Stimulated activated CD8-positive, alpha-beta memory T cell treated with anti-CD3 and anti-CD28 coated beads, Interleukin-4, amount 100 ng/mL, for 1 hour (primary cell): ENCODE measurements at places on chromosomes 4 and X.
A peak's percentile ranks its signal among the peaks of the same experiment; 100 is the strongest.

GRCh38 chr4:183960962-183961541 is 55.9 kb downstream of the STOX2 start:
- no peak for DNase-seq

GRCh38 chr4:43277003-43277402 is 384.5 kb downstream of the GRXCR1 start:
- no peak for DNase-seq

DNA sequence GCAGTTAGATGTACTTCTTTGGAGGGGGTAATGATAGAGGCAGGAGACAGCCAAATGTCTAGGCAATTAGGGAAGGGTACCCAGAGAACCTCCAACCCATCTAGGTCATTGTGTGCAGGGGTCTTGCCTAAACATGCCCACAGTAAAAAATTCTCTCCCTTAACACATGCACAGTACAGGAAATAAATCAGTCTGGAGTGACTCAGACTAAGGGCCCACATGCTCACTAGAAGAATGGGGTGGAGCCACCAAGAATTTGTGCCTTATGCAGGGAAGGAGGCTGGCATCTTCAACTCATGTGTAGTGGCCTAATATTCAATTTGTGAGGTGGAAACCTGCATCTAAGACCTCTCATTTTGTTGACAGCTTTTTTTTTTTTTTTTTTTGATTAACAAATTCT is 945.3 kb upstream of the GRIA3 start:
- DNase-seq: no peak

DNA sequence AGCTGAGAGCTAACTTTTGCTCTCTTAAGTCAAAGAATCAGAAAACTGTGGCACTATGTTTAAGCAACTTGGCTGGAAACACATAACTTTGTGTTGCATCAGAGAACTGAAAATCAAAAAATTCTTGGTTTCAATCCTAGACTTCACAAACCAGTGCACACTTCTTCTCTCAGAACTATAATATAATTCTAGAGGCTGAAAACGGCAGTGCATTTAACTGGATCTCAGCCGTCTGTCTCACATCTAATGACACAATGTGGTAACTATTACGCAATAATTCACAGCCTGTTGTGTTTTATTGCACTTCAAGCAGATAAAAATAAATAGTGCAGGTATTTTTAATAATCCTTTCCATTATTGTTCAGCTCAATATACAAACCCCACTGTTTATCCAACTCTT is 260.6 kb upstream of the DIAPH2 start:
- no peak for DNase-seq

- DNase-seq: no peak
These were observed 22.5 kb downstream of the ZNF721 start for GRCh38 chr4:476501-476900.

GRCh38 chrX:131917588-131917987 is 105.5 kb upstream of the STK26 start:
- DNase-seq: no peak

DNA sequence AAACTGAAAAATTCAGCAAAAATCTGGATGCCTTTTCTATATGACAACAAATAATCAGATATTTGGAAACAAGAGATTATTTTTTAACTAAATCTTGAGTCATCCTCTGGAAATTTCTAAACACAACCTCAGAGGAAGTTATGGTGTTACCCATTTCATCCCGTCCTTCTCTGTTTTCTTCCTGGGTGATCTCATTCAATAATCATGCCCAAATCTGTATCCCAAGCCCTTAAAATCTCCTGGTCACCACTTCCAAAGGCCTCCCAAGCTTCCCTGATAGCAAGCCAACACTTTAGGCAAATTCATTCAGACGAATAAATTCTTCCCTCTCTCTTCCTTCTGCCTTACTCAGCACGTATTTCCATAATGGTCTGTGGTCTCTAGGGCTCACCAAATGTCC is 9.7 kb upstream of the SORCS2 start:
- DNase-seq: no peak

DNA sequence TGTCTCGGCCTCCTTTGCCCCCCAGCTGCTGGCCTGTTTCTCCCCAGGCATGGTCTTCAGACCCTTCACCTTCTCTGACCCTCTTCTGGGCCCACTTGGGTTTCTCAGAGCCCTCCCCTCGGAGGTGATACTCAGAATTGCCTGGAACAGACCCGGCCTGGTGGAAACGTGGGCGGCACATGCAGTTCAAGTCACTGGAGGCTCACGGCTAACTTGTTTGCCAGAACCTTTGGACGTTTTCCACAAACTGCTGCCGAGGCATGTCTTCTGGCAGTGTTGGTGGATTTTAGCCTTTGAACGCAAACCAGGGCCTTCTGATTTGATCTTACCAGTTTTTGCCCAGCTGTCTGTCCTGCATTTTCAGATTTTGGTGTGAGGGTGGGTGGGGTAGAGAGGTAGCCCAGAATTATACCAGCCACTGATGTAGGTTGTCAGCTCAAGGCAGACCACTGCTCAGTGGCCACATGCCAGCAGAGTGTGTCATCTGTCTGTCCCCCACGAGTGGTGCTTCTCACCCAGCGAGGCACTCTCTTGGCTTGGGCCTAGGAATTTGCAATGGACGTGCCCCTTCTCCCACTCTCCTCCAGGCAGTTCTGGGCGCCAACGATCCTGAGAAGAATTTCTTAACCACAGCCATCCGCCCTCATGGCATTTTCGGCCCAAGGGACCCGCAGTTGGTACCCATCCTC is 32.5 kb upstream of the ZNF185 start:
- no peak for DNase-seq

- no peak for DNase-seq
These were observed 231.3 kb upstream of the CXXC4 start for GRCh38 chr4:104726002-104726401.

DNA sequence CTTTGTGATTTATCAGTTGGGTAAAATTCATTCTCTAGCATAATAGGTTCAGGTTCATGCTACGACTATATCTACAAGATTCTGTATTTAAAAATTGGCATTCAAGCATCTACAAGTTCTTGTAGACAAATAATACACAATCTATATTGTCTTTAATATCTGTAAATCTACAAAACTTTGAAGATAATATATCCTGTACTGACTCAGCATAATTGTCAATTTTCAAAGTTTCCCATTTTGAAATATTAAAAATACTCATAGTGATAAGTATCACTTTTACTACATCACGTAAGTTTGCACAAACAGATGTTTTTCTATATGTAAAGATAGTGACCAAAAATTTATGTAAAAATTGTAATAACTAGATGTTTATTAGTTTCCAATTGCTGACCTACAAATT is 360.6 kb downstream of the FSTL5 start:
- DNase-seq: no peak

- DNase-seq: no peak
These were observed 1009.8 kb downstream of the ADGRL3 start for GRCh38 chr4:62209757-62210485.

DNA sequence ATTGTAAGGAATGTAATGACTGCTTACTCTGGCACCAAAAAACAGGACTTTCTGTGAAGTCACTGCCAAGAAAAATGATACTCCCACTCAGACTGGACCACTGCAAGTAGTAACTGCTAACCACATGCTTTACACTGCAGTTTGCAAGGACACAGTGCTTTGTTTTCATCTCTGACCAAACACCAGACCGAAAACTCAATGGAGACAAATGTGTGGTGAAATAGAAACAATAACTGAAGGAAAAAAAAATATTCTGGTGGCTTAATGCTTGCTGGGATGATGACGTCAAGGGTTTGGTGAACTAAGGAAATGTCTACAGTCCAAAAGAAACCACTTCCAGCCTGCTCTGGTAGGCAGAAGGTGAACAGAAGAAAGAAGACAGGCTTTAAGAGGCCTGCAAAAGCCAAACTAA is 13.2 kb downstream of the GPC4 start:
- no peak for DNase-seq

GRCh38 chrX:17046478-17047097 is 100.1 kb downstream of the REPS2 start:
- peak; percentile 5 for DNase-seq

- no peak for DNase-seq
These were observed 32.4 kb upstream of the CT47C1 start for GRCh38 chrX:119040432-119040831.

DNA sequence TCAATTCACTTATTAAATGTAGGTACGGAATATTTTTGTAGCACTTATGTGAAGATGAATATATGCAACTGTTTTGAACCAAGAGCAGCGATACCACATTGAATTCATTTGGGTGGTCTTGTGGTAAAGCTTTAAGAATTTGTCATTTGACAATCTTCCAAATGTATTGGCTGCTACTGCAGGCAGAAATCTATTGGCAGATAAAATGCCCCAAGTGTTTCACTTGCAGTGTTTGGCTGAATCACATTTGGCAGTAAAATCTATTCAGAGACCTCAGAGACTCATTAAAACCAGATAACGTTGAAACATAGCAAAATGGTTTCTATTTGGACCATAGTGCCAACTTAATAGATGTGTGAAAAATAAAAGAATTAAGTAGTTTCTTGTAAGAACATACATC is 303.4 kb downstream of the FGF13 start:
- DNase-seq: no peak

GRCh38 chr4:103721251-103721650 is 1.5 kb upstream of the TACR3 start:
- DNase-seq: no peak

DNA sequence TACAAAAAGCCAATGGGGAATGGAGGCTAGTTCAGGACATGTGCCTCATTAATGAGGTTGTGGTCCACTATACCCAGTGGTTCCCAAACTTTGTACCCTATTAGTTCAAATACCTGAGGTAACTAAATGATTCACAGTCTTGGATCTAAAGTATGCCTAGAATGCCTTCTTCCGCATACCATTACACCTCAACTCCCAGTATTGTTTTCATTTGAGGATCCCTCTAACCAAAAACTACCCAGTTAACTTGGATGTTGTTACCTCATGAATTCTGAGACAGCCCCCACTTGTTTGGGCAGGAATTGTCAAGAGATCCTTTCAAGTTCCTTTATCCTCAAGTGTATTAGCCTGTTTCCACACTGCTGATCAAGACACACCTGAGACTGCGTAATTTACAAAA is 439.2 kb downstream of the PCDH10 start:
- DNase-seq: no peak

GRCh38 chrX:9859711-9860555 is 73.7 kb downstream of the SHROOM2 start:
- DNase-seq: no peak

GRCh38 chrX:70577442-70577841 is 132.8 kb downstream of the DLG3 start:
- DNase-seq: no peak

GRCh38 chr4:17065821-17066220 is 167.4 kb upstream of the LDB2 start:
- DNase-seq: no peak

DNA sequence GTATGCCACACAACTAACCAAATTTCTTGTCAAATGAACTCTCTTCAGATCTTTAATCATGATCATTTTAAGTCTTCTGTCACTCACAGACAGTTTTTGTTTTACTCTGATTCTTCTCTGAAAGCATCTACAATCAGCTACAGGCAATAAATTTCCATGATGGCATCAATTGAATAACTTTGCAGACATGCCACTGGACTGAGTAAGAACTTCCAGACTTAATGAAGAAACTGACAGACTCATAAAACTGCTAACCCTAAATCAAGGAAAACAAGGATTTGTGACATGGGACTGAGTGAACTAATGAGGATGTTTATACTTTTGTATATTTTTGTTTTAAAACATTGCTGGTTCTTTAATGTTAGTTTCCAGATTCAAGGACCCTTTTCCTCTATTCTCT is 5.5 kb upstream of the PPP1R2C start:
- DNase-seq: no peak

DNA sequence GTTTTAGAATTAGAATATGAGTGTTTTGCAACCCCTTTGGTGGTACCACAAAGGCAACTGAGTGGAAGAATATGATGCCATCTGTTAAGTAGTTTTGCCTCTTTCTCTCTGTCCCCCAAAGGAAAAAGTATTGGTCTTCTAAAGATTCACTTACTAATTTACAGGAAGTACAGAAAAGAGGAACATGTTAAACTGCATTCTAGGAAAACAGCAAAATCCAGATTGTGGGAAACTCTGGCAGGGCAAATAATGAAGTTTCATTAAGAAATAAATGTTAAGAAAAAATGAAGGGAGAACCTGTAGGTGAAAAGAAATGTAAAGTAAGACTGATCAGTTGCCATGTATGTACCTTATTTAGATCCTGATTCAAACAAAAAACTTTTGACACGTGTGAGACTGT is 39.3 kb downstream of the NSUN7 start:
- no peak for DNase-seq

- DNase-seq: no peak
These were observed 145.1 kb upstream of the IL1RAPL2 start for GRCh38 chrX:104420907-104421306.

DNA sequence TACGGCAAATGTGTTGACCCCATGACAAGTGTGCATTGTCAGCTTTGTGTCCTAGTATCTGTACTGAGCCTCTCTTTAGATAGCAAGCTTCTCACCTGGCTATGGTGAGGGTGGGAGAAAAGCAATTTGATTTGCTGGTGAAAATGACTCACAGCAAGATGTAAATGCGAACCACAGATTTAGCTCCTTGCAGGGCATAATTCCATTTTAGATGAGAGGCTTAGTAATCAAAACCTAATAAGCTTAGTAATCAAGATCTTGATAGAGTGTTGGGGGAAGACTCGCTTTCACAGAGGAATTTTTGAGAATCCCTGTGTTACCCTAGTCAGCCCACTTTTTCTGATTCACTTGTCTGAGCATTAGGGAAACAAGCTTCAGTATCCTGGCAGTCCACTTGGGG is 7.7 kb upstream of the OCIAD2 start:
- DNase-seq: no peak

GRCh38 chr4:39542611-39543012 is 15.4 kb upstream of the UGDH start:
- DNase-seq: no peak

DNA sequence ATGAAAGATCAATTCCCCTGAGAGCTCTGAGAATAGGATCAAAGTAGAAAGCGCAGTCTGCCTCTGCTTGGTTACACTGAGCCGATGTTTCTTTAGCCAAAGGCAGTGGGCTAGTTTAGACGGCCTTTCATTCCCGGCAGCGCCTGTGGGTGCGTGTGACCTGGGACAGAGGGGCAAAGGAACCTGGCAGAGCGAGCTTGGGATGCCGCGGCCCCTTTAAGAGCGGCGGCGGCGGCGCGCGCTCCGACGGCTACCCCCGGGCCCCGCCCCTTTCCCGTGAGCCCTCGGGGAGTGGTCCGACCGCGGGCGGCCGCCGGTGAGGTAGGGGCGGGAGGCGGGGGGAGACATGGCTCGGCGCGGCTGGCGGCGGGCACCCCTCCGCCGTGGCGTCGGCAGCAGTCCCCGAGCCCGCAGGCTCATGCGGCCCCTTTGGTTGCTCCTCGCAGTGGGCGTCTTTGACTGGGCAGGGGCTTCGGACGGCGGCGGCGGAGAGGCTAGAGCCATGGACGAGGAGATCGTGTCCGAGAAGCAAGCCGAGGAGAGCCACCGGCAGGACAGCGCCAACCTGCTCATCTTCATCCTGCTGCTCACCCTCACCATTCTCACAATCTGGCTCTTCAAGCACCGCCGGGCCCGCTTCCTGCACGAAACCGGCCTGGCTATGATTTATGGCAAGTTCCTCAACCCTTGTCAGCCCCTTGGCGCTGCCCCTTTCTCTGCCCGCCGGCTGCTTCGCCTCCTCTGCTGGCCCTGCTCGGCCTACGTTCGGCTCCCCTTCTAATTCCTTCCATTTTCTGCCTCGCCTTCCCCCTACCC is at the start of gene SLC9A6:
TSS of gene SLC9A6 (plus strand) at position 279 of the 816 bp plus-strand sequence. CDS start at position 503, 224 bp downstream.
- peak; percentile 40 for DNase-seq
